ENCODE measurements at places on chromosomes 5 and 9.

DNA sequence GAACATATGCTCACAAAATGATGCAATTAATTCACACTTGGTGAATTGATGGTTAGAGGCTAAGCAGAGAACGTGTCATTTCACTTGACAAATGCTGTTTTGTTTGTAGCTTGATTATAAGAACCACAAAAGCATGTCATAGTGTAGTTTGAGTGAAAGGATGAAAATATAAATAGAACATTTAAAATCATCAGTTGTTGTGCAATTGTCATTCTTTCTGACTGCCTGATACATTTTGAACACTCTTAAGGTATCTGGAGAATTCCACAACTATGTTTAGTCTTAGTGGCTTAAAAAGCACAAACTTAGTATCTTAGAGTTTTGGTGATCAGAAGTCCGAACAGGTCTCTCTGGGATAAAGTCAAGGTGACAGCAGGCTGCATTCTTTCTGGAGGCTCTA, 129.4 kb downstream of the BASP1 start:
- DNase-seq, result no peak

GRCh38 chr5:144378681-144379080, 208.0 kb downstream of the KCTD16 start:
- no peak for DNase-seq

- no peak for DNase-seq
Observed at GRCh38 chr5:141477815-141478214, 2.0 kb downstream of the PCDHGC3 start.

GRCh38 chr5:77842243-77842642, 66.1 kb upstream of the TBCA start:
- no peak for DNase-seq

DNA sequence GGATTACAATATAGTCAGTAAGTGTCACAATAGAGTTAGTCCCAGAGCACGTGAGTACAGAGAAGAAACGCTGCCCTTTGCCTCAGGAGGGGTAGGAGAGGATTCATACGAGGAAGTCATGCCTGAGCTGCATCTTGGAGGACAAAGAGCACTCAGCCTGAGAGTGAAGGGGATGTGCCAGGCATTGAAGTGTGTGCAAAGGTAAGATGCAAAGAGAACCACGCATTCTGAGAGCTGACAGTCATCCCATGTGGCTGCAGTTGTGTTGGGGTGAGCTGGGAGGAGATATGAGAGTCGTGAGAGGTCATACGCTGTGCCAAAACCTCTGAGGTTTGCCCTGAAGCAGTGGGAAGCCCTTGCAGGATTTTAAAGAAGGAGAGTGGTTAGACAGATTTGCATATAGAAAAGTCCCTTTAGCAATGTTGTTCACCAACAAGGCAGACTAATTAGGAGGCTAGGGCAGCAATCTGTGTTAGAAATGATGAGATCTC, 97.5 kb downstream of the PIP5K1B start:
- DNase-seq, result peak; percentile 52

DNA sequence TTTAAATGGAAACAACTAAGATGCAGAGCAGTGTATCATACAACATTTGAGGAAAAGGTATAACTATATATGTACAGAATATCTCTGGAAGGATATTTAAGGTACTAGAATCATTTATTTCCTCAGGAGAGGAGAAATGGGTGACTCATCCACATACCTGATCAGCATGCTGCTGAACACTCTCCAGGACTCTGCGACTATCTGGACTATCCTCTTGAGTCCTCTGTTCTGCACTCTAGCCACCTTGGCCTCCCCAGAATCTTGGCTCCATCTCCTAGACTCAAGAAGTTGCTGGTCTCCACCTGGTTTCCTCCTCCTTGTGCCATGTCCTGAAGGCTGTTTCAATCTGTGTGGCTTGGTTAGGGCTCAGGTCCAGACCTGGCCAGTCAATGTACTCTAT, 8.8 kb upstream of the PRDM6 start:
- DNase-seq, result no peak

GRCh38 chr9:27569406-27569805, 3.9 kb downstream of the C9orf72 start:
- DNase-seq, result no peak

GRCh38 chr5:143061161-143061945, 291.2 kb downstream of the ARHGAP26 start:
- no peak for DNase-seq

DNA sequence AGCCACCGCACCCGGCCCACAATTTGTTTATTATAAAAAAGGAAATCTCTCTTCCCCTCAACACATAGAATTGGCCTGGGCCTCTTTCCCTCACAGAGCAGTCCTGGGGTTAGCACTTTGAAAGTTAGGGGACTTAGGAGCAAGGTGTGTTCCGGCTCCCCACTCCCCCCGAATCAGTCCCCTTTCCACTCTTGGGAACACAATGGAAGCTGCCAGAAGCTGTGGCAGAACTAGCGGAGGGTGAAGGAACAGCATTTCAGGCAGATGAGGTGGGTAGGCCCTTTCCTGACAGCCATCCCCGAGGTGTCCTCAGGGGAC, 16.4 kb upstream of the C5orf47 start:
- no peak for DNase-seq

GRCh38 chr5:179606071-179606909, 17.2 kb downstream of the HNRNPH1 start:
- no peak for DNase-seq
